CD8-positive, alpha-beta memory T cell (primary cell): ENCODE measurements at places on chromosomes 2 and 18.

- no peak for DNase-seq
Measured at GRCh38 chr2:227536445-227536844, 62.2 kb upstream of the SCYGR2 start.

- no peak for DNase-seq
Measured at GRCh38 chr2:221124532-221125240, 447.4 kb downstream of the EPHA4 start.

DNA sequence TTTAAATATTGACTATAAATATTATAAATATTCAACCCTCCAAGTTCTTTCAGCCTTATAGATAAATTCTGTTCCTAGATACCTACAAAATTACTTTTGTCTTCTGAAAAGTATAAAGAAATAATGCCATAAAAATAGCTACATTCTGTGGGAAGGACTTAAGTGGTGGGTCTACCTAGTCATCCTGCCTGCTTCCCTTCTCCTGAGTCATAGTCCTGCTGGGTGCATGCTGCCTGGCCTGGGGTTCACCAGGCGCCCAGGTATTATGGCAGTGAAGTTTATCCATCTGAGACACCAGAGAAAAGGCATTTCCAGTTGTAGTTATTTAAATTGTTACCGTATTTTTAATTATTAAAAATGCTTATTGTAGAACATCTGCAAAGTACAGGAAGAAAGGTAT, 167.5 kb downstream of the SLC39A10 start:
- no peak for DNase-seq

- no peak for DNase-seq
Measured at GRCh38 chr2:111617299-111618225, 266.4 kb downstream of the ANAPC1 start.

- DNase-seq: no peak
Measured at GRCh38 chr18:9619990-9620389, 5.6 kb upstream of the PPP4R1 start.

DNA sequence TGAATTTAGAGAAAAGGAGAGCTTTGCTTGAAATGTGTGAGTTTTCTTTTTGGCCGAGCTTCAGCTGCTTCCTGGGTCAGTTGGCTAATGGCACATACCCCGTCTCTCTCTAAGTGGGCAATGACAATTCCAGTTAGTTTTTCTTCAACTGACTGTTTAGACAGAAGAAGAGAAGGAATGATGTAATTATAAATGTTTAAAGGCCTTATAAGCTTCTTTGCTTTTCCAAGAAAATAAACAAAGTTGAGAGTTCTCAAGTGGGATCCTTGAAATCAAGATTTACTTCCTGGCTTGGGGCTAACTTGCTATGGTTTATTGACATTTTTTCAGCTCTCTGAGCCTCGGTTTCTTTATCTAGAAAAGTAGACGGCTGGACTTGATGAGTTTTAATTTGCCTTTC, 794.9 kb upstream of the ACVR2A start:
- DNase-seq: no peak

GRCh38 chr2:200266406-200266805, 40.1 kb upstream of the SPATS2L start:
- no peak for DNase-seq

DNA sequence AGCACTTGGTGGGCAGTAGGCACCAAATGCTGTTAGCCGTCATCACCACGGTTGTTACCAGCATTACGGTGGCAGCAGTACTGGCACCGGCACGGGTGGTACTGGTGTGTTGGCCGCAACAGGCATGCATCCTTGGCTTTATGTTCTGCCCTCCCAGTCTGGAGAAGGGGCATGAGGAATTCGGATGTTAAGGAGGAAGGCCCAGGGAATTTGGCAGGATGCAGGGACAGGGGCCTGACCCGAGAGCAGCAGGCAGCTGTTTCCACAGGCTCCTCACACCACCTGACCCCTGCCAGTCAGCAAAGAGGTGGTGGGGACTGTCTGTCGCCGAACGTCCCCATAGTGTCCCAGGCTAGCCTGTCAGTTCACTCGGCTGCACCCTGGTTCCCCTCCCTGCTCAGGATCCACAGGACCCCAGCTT, 79.0 kb downstream of the EDAR start:
- DNase-seq: no peak

GRCh38 chr18:30814446-30814845, 228.1 kb downstream of the DSC3 start:
- no peak for DNase-seq

GRCh38 chr18:69956057-69956456, 8.4 kb upstream of the CD226 start:
- no peak for DNase-seq

DNA sequence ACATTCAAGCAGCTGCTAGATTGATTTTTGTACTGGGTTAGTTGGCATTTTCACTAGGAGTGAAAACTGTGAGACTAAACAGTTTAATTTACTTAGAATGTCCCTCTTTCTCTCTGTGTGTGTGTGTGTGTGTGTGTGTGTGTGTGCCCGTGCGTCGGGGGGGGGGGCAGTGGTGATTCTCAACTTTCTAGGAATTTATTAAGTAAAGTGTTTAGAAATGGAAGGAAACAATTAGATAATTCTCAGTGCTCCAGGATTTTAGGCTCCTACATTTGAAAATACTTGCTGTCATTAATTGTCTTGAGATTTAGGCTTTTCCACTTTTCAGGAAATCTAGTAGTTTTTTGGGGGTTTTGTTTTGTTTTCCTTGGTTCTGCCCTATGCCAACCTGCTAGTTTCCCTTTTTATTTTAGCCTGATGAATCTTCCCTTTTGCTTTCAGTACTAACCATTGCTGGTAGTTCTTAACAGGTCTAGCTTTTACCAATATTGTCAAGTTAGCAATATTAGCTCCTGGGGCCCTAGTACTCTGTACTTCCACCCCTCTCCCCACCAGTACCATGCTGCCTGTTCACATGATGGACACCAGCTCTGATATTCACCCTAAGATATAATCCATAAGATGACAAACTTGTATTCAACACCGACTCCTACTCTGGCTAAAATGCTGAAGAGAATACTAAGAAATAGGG, 4.9 kb downstream of the EPAS1 start:
- DNase-seq: no peak

- no peak for DNase-seq
Measured at GRCh38 chr2:203599509-203599908, 64.4 kb upstream of the RAPH1 start.

DNA sequence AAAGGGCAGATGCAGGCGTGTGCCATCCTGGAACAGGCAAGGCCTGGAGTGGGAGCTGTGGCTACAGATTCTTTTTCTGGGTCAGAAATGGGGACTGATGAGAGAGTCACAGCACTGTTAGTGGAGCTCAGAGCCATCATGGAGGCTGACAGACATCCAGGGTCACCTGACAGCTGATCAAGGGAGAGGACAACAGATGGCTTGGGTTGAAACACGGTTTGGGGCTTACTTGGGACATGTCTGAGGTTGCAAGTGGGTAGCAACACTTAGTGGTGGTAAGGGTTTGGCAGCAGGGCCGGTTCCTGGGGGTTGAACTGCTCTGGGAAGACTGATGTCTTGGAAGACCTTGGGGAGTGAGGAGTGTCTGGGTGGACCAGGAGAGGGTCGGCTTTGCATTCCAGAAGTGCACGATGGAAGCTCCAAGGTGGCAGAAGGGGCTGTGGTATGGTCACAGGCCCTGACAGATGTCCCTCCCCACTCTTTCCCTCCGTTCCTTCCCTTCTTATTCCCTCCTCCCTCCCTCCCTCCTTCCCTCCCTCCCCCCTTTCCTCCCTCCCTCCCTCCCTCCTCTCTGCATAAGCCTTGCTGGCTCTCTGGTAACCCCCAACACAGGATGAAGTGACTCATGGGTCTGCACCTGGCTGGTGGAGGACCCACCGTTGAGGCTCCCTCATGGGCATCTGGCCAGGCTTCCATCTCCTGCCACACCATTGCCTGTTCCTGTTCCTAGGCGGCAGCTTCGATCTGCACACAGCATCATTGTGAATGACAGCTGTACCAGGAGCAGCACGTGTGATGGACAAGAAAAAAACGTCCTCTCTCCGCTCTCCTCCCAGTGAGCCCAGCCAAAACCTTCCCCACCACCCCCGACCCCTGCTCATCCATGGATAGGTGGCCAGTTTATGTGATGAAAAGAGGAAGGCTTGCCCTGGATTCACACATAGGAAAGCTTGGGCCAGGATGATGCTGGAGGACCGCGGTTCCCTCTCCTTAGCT, 63.8 kb upstream of the RPL31 start:
- DNase-seq: no peak

DNA sequence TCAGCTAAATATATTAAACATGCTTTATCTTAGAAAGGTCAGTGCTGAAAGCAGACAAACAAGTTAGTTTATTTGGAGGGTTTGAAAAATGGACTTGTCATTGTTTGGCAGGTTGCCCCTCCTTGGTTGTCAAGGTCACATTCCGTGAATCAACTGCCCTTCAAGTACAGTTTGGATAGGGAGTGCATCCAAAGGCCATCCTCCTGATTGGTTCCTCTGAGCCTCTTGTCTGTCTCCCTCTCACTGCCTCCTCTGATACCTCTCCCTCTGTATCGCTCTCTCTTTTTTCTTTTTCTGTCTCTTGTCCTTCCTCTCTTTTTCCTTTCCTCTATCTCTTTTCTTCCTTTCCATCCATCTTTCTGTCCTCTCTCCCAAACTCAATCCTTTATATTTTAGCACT, 5.4 kb downstream of the ITGAV start:
- no peak for DNase-seq

GRCh38 chr2:3778851-3779495, 75.6 kb downstream of the DCDC2C start:
- DNase-seq: no peak

DNA sequence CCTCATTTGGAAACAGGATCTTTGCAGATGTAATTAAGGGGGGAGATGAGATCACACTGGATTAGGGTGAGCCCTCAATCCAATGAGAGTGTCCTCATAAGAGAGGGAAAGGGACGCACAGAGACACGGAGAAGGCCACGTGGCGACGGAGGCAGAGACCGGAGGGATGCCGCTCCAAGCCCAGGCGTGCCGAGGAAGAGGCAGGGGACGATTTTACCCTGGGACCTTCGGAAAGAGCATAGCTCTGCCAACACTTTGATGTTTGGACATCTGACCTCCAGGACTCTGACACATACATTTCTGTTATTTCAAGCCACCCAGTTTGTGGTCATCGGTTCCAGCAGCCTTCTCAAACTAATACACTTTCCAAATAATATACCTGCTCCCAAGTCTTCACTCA, 84.4 kb upstream of the ZCCHC2 start:
- no peak for DNase-seq

GRCh38 chr18:44895176-44895798, 214.6 kb downstream of the SETBP1 start:
- no peak for DNase-seq

GRCh38 chr2:21895200-21895599, 771.4 kb downstream of the TDRD15 start:
- DNase-seq: no peak
